ENCODE measurements at places on chromosomes 5 and 9.

GRCh38 chr9:1938675-1939170 is 76.4 kb upstream of the SMARCA2 start:
- DNase-seq: no peak
- H3K27me3 ChIP-seq: no peaks in the 10 kb centered on the region
- H3K27ac ChIP-seq: no peak overlapping the region

DNA sequence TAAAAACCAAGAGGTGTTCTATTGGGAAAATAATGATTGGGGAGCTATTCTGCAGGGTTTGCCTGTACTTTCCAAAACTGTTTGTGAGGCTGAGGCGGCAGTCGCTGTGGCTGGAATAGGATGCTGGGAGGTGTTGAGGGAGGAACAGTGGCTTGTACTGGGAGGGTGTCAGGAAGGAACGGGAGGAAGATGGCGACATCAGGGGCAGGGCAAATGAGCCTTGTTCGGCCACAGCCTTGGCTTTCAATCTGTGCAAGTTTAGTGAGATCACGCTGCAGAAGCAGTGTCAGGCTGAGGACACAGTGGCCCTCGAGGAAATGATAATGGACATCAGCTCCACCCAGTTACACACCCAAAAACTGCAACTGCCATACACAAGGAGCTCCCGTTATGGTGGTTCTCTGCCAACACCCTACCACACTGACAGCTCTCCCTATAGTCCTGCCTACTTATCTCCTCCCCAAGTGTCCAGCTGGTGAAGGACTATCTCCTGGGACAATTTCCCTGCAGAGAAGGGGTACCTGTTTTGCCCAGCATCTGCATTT is 27.3 kb downstream of the KIF2A start:
- H3K27ac ChIP-seq: no peak overlapping the region
- H3K4me3 ChIP-seq: no peak overlapping the region
- DNase-seq: no peak
- H3K36me3 ChIP-seq: peaks cover 25% of the 10 kb centered on the region

DNA sequence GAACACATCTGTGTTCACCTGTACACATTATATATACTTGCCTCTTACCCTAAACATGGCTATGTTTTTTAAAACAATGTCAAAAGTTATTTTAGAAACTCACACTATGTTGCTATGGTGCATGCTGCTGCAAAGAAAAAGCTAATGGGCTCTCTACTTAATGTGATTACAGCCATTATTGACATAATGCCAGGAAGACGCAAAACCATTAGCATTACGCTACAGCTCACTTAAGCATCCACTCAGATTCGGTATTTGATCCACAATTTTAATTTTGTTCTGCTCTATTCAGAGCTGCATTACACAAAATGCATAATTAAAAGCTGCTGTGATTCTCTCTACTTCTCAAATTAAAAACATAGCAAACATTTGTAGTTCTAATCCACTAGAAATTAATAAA is 395.2 kb downstream of the BNC2 start:
- no peak overlapping the region for H3K4me3 ChIP-seq
- no peaks in the 10 kb centered on the region for H3K36me3 ChIP-seq
- DNase-seq: no peak
- no peak overlapping the region for H3K27ac ChIP-seq

DNA sequence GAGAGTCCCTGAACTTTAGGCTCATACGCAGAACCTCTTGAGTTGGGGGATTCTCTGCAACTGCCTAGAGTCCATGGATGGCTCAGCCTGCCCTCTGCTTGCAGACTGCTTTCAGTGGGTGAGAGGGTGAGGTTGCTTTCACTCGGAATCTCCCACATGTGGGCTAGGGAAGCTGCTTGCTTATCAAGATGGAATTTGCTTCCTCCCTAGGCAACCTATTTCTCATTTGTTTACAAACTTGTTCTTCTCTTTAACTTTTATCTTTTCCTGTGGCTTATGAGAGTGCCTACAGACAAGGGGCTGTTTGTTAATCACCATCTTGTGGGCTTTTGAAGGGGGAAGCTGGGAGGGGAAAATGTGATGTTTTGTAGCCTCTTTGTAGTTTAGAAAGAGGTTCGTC is 10.0 kb downstream of the TLE4 start:
- peak overlapping the region; percentile 50 for H3K27ac ChIP-seq
- no peak overlapping the region for H3K4me3 ChIP-seq
- H3K27me3 ChIP-seq: no peaks in the 10 kb centered on the region

DNA sequence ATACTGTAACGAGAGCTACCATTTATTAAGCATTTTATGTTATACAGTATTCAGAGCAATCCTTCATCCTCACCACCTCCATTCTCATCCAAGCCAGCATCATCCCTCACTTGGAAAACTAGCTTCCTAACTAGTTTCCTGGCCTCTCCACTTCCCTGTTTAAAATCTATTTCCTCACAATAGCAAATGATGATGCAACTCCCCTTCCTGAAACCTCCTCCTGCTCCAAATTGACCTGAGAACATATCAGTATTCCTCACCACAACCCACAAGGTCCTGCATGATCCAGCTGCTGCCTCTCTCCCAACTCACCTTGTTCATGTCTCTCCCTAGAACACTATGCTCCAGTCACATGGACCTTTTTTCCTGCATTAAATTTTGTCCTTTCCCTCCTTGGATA is 4.3 kb upstream of the SLC36A2 start:
- no peak overlapping the region for H3K4me3 ChIP-seq
- no peaks in the 10 kb centered on the region for H3K4me1 ChIP-seq
- no peak for DNase-seq
- peaks cover 12% of the 10 kb centered on the region for H3K27me3 ChIP-seq
- H3K27ac ChIP-seq: no peak overlapping the region
- H3K36me3 ChIP-seq: no peaks in the 10 kb centered on the region
